ENCODE measurements at places on chromosomes 11 and 22. TPM values are rescaled to one million over a fixed set of nuclear protein-coding genes. Genes with fewer than 3 reads are reported as not detected.

The ZNF408 gene
- total RNA-seq = 7.8 TPM

The CELSR1 gene
- 151 TPM for total RNA-seq

The CDKN1C gene
- 25.3 TPM for total RNA-seq

The LRRC74B gene
- not detected for total RNA-seq

The SPON1 gene
- 2.9 TPM for total RNA-seq

GRCh38 chr11:95975343-95975742 is 51.4 kb upstream of the MTMR2 start:
- DNase-seq = no peak

- DNase-seq = no peak
These were observed 318.6 kb upstream of the B3GAT1 start for GRCh38 chr11:134730561-134731212.

DNA sequence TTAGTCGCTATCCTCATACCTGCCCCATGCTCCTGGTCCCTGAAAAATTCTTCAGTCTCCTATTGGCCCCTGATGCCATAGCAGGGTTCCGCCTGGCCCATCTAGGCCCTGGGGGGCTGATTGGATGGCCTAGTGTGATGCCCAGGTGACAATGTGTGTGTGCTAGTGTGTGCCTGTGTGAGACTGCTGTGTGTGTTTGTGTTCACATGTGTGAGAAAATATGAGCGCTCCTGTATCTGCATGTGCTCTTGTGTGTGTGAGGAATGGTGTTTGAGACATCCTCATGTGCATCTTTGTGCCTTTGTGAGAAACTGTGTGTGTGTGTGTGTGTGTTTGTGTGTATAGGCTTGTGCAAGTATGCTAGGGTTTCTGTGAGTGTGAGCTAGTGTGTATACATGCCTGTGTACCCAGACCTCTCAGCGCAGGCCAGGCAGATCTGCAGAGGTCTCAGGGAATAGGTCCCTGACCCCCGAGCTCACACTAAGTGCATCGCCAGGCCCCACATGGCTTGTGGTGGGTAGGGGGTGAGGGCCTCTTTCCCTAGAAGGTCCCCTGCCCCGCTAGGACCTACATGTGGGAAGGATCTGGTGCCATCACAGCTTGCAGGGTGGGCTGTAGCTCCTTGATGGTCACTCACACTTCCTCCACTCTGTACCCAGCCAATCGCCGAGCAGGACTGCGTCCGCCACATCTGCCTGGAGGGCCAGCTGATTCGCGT is 64.6 kb downstream of the OTOG start:
- no peak for DNase-seq

DNA sequence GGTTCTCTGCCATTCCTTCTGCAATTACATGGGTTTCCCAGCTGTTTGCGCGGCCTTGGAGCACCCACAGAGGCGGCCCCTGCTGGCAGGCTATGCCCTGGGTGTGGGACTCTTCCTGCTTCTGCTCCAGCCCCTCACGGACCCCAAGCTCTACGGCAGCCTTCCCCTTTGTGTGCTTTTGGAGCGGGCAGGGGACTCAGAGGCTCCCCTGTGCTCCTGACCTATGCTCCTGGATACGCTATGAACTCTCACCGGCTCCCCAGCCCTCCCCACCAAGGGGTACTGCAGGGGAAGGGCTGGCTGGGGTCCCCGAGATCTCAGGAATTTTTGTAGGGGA is 2.6 kb downstream of the RCE1 start:
- no peak for DNase-seq

DNA sequence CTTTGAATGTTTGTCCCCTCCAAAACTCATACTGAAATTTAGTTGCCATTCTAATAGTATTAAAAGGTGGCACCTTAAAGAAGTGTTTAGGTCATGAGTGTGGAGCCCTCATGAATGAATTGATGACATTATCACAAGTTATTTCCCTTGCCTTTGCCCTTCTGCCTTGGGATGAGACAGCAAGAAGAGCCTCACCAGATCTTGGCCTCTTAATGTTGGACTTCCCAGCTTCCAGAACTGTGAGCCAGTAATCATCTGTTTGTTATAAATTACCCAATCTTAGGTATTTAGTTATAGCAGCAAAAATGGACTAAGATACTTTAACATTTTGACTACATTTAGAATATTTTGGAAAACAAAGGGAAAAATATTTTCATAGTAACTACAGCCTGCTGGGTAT is 371.0 kb downstream of the JRKL start:
- no peak for DNase-seq

GRCh38 chr11:95055283-95055897 is 6.2 kb downstream of the KDM4F start:
- no peak for DNase-seq

GRCh38 chr11:67351275-67352005 is 1.9 kb downstream of the POLD4 start:
- peak; percentile 79 for DNase-seq

GRCh38 chr22:47113853-47114415 is 351.5 kb downstream of the TBC1D22A start:
- no peak for DNase-seq

- peak; percentile 53 for DNase-seq
These were observed 30.0 kb upstream of the TCF20 start for GRCh38 chr22:42300259-42301076.

DNA sequence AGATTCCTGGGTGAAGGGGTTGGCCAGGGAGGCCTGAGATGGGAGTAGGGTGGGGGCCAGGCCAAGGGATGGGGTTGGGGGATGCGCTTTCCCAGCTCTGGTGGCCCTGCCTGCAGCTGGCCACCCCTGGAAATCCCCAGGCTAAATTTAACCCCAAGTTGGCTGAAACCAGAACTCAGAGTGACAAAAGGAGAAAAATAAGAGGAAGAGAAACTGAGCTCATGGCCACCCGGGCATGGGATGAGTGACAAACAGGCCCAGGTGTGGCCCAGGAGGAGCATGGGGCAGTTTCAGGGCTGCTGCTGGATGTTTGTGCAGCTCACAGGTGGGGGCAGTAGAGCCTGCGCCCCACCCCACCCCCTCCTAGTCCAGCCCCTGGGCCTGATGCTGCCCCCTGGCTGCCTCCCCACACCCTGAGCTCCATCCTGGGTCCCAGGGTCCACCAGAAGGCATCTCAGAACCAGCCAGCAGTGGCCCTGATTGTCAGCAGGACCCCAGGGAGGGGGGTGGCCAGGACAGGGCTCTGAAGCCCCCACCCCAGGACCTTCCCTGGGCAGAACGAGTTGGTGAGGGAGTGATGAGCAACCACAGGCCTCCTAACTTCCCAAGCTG is 48.0 kb downstream of the IGLL5 start:
- no peak for DNase-seq

GRCh38 chr11:64232182-64232966 is 2.0 kb upstream of the VEGFB start:
- DNase-seq = no peak

GRCh38 chr22:43262990-43263644 is 76.2 kb upstream of the TTLL12 start:
- no peak for DNase-seq

- no peak for DNase-seq
These were observed 6.6 kb downstream of the OR51F1 start for GRCh38 chr11:4763096-4763495.

GRCh38 chr22:44023404-44024287 is 456 bp upstream of the PARVB start:
- DNase-seq = no peak

DNA sequence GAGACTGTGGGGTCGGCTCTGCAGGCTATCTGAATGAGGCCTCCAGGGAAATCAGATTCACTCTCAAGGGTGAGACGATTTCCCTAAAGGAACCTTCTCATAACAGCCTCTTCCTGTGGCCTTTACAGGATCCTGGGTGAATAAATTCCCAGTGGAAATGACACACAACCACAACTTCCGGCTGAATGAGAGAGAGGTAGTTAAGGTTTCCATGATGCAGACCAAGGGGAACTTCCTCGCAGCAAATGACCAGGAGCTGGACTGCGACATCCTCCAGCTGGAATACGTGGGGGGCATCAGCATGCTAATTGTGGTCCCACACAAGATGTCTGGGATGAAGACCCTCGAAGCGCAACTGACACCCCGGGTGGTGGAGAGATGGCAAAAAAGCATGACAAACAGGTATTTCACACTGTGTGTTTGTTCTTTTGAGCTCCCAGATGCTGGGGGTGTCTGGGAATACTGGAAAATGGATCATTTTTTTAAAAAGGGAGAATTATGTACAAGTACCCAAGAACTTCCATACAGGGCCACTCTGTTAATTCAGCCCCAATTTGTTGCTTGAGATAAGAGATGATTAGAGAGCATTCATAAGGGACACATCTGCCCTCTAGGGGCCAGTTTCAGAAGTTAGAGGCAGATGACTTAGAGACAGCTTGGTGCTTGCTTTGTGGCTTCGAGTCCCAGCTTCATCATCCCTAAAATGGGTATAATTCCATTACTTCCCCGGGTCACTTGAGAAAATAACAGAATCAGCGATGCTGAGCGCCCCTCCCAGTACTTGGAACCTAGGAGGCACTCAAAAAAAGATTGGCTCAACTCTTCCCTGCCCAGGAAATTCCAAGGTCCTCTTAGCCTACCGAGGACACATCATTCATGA is 10.2 kb downstream of the SERPIND1 start:
- peak; percentile 55 for DNase-seq

- no peak for DNase-seq
These were observed 28.8 kb downstream of the TBC1D22A start for GRCh38 chr22:46791201-46791731.

DNA sequence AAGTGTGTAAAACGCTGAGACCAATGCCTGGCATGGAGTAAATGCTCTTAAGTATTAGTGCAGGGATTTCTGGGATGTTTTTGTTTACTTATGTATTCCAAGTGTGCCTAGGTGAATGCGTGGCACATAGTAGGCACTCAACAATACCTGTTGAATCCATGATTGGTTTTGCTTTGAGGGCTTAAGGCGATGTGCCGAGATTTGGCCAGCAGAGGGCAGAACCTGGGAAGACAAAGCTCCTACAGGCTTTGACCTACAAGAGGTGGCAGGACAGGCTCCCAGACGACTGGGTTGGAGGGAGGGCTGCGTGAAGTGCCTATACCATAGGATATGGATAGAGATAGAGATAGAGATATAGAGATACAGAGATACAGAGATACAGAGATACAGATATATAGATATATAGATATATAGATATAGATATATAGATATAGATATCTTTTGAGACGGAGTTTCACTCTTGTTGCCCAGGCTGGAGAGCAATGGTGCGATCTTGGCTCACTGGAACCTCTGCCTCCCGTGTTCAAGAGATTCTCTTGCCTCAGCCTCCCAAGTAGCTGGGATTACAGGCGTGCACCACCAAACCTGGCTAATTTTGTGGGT is 13.9 kb downstream of the KCNE3 start:
- peak; percentile 65 for DNase-seq

DNA sequence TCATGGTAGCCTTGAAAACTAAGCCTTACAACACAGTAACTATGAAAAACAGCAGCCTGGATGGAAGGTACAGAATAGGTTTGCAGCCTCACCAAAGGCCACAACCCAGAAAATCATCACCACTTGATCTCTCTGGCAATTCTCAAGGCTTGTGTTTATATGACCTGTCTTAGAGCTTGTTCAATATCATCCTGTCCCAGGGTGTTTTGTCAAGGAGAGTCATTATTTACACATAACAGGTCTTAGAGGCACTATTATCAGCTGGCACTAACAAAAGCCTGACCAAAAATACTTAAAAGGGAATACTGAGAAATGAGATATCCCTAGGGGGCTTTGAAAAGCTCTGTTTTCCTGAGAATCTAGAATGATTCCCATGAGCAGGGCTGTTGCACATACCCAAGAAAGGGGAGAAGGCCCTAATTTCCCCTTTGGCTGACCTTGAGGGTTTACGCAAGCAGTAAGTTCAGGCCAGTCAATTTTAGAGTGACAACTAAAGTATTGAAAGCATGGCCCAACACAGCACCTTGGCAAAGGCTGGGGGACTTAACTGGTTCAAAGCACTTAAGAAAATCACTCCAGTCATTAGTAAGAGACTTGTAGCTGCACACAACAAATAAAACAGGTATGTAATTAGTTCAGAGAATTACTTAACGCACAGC is 7.9 kb downstream of the SC5D start:
- DNase-seq = peak; percentile 49

GRCh38 chr11:95727620-95728019 is 62.0 kb downstream of the FAM76B start:
- DNase-seq = no peak

DNA sequence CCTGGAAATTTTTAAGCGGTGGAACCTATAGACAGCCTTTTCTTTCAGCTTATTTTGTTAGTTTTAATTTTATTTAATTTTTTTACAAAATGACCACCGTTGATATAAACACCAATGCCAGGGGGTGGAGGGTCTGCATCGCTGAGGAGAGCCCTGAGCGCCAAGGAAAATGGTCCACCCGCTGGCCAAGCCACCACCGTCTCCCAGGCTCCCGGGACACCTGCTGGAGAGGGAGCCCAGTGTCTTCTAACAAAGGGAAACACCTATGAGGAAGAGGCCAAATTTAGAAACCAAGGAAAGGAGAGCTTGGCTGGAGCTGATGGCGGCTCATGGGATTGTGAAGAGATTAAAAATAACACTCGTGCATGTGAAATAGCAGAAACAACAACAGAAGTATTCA is 288 bp upstream of the KRTAP5-8 start:
- no peak for DNase-seq
